Coronary artery (tissue), 2 donors: ENCODE measurements at places on chromosomes 7 and 10.

DNA sequence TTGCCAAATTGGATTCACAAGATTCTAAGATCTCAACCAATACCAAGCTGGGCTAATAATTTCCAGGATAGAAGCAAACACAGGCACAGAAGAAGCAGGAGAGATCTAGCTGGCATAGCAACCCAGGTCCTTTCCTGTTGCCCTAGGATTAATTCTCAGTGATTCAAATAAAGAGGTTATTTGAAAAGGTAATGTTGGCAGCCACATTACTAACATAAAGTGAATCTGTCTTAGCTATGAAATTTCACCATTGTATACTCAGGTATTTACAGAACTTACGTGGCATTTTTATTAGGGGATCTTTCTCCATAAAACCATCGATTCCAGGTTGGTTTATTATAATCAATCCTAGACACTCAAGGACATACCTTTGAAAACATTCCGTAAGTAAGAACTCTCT lies 379.3 kb upstream of the POM121L12 start:
- no peak for DNase-seq

DNA sequence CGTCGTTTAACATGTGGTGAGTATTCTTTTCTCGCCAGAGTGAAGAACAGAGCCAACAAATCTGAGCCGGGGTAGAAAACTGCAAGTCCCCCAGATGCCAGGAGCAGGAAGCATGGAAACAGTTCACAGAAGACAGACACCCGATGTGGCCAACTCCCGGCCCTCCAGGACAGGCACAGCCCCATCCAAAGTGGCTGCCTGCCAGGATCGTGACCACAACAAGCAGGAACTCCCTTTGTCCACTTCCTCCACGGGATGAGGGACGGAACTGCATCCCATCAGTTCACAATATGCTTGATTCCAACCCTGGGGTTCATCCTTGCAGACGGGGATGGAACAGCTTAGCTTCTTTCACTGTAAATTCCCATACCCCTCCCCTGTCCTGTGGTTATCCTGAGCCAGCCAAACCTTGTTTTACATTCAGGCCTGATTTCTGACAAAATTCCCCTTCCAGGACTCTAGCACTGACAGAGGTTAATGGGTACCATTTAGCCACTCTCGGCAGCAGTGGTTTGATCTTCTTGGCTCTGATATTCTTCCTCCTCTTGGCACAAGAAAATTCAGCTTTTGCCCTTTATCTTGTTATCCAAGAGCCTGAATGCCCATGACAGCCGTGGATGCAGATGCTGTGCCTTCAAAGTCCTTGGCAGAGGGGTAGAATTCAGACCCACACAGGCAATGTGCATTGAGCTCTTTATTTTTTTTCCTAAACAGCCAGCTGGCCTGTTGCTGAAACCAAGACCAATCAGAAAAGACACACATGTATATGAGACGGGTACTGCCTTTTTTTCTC lies 105.5 kb upstream of the FAM204A start:
- no peak for DNase-seq

DNA sequence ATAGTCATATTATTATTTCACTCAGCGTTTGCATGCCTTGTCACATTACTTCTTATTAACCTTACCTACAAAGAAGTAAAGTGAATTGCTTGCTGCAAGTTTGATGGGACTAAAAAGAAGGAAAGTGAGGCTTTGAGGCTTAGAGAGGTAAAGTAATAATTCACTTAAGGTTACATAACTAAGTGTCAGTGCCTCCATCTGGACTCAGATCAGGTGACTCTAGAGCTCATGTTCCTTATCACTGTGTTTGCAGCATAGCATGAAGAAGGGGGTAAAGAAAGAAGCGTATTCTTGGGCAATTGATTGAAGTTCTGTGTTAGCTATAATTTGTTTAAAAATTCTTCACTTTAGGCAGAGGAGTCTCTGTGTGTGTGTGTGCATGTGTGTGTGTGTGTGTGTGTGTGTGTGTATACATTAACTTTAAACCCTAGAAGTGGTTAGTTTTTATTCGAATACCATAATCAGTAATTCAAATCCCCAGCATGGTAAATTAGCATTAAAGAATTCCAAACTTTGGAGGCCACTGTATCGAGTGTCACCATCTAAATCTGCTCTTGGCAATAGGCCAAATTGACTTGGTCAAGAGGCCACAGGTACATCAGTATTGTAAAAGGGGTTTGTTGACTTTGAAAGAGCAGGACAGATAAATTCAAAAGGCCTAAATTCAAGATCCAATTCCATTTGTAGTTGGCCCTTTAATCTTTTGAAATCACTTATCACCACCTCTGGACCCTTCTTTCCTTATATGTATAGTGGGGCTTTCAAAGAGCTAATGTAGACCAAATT lies 2.2 kb upstream of the PON3 start:
- no peak for DNase-seq

DNA sequence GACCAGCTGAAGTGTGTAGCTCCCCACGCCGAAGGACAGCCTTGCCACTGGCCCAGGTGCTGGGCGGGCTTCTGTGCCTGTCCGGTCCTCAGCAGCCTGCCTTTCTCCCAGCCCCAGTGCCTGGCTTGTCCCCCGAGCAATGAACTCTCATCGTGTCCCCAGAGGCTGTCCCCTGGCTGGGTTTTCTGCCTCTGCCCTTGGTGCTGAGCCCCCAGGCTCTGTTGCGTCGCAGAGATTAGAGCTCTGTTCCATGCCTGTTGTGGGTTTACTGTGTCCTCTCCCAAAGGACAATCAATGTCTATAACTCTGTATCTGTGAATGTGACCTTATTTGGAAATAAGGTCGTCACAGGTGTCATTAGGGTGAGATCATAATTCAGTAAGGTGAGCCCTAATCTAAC lies 226.1 kb upstream of the SHH start:
- no peak for DNase-seq

- no peak for DNase-seq
Measured at GRCh38 chr10:113443141-113443925, 109.5 kb upstream of the HABP2 start.

DNA sequence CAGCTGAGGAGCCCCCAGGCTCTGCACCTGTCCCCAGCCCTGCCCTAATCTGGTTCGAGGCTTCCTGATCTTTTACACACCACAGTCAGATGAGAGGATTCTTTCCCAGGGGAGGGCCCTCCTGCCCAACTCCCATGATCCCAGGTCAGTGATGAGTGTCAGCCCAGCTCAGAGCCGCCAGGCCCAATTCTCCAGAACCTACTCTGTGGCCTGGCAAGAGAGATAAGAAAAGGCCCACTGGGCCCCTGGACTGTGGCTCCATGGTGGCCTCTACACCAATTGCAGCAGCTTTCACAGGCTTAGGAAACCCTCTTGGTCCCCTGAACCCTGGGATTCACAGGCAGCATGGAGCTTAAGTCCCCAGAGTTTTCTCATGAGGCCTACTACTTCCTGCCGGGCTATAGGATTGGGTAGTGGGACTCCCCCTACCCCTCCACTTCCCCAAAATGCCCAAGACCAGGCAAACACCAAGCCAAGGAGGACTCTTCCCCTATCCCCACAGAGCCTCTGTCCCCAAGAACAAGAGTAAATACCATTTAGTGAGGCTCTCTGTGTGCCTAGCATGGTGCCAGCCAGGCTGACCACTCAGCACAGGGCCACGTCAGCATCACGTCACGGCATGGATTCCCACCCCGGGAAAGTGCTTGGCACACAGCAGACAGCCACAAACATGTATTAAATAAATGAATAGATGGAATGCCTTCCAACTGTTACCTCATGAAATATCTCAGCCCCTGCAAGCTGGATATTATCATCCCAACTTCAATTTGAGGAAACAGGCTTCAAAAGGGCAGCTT lies 100.0 kb downstream of the GRID1 start:
- no peak for DNase-seq

DNA sequence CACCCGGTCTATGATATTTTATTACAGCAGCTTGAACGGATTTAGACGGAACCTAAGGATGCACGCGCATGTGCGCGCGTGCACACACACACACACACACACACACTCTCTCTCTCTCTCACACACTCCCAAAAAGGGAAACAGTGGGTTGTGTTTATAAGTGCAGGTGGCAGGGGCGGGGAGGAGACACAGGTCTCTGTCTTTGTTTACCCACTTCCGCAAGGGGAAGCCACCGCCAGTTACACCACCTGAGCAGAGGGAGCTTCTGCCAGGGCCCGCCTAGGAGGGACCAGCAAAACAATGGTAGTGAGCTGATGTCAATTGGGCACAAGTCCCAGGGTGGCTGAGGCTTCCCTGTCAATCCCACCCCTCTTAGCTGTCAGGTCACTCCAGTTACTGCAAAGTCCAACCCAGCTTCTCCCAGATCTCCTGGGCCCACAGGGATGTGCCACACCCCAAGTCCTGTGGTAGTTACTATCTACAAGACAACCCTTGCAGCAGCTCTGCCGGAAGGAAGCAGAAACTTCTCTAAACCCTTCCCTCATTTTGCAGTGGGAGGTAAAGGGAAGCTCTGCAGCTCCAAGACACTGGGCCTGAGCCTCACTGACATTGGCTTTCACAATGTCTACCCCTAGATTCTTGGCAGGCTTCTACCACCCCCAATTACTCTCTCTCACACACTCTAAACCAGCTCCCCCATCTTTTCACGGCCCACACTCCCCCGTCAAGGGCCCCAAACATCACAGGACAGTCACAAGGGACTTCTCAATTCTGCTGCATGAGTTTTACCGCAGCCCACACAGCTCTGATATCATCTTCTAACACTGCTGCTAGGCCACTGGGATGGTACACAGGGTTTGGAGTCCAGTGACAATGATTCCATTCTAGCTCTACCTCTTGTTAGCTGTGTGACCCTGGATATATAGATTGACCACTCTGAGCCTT lies 17.6 kb downstream of the ANXA11 start:
- DNase-seq, result no peak

DNA sequence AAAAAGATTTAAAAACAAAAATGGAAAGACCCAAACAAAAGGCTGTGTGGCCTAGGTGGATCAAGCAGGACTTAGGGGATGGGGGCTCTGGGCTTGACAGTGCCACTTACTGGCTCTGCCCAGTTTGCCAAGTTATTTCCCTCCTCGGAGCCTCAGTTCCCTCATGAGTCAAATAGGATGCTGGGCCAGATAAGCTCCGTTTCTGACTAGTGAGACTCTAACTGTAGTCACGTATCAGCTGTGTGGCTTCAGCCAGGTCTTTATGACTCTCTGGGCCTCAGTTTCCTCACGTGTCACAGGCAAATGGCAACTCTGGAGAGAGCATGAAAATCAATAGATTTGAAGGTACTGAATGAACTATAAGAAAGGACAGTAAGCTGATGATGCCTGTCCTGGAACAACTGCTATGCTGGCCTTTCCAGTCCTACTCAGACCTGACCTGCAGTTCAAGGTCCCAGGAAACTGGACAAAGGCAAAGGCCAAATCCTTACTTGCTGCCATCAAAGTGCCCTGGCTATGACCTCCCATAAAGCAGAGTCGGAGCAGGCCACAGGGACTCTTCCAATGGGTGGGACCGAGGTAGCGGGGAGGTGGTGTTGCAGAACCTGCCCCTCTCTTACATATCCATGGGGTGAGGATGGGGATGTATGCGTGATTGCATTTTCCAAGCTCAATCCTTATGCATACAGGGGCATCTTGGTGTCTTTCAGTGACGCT lies 27.0 kb downstream of the FAM53B start:
- DNase-seq, result no peak

DNA sequence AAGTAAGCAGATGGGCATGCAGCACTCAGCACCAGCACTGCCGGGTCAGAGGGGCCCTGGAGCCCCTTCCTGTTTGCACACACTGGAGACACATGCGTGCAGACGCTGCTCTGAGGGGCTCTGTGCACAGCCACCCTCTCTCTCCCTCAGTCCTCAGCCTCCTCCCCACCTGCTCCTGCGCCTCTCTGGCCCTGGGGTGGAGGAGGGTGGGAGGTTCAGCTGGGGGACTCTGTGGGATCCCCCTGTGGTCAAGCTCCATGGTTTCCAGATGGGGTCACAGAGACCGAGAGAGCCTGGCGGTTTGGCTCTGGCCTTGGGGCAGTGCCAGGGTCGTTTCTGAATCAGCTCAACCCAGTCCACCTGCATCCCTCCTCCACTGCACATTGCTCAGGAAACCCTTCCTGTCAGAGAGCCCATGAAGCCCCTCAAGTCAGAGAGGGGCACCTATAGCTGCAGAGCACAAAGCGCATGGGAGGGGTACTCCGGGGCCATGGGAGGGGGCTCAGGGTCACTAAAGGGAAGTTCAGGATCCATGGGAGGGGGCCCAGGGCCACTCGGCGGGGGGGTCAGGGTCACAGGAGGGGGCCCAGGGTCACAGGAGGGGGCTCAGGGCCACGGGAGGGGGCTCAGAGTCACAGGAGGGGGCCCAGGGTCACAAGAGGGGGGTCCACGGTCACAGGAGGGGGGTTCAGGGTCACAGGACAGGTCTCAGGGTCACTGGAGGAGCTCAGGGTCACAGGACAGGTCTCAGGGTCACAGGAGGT lies 161.7 kb downstream of the ADARB2 start:
- DNase-seq, result no peak

DNA sequence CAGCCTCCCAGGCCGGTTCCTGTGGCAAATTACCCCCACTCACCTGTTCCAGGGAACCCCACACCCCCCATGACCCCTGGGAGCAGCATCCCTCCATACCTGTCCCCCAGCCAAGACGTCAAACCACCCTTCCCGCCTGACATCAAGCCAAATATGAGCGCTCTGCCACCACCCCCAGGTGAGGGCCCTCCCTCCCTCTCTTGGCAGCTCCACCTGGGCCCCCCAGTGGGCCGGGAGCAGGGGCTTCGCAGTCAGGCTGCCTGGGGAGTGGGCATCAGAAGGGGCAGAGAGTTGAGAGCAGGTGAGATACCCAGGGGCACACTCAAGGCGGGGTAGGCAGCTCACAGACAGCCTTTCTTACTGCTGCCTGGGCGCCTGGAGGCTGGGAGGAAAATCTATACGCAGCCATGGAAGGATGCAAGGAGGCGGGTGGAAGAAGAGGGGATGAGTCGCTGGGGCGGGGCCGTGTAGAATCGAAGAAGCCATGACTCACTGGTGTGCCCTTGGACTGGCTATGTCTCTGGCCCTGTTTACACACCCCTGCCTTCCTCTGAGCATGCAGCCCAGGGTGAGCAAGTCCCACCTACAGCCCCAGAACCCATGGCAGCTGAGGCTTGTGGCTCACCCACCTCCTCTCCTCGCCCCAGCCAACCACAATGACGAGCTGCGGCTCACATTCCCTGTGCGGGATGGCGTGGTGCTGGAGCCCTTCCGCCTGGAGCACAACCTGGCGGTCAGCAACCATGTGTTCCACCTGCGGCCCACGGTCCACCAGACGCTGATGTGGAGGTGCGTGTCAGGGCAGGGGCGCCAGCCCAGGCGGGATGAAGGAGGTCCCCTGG lies 48.6 kb upstream of the PPIF start:
- no peak for DNase-seq

- no peak for DNase-seq
Measured at GRCh38 chr10:70306181-70306705, 22.4 kb upstream of the NPFFR1 start.

GRCh38 chr7:3140834-3141233 lies 97.2 kb upstream of the CARD11 start:
- DNase-seq, result no peak

- DNase-seq, result no peak
Measured at GRCh38 chr7:128759242-128759641, 16.4 kb downstream of the OPN1SW start.

DNA sequence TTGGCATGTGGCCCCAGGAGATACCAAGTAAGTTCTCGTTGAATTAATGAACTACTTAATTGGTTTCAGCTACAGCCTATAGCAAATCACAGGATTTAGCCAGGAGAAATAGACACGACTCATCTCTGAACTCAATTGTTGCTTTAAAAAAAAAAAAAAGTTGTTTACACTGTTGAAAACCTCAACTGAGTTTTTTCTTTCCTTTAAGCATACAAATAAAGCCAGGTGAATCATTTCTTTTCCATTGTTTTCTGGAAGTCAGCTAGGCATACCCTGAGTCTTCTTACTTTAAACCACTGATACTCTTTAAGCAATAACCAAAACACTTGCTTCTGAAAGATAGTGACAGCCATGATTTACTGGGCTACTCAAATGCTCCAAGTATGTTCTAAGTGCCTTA lies 755 bp downstream of the FRMPD2 start:
- DNase-seq, result no peak
